ENCODE measurements at places on chromosomes 5 and 9. TPM values are rescaled to one million over a fixed set of nuclear protein-coding genes. Genes with fewer than 3 reads are reported as not detected.

GRCh38 chr9:5479994-5480694 lies 29.8 kb downstream of the CD274 start:
- H3K4me1 ChIP-seq, result peaks cover 11% of the 10 kb centered on the region
- no peak overlapping the region for H3K27ac ChIP-seq
- no peaks in the 10 kb centered on the region for H3K27me3 ChIP-seq
- H3K36me3 ChIP-seq, result no peaks in the 10 kb centered on the region
- no peak for DNase-seq

DNA sequence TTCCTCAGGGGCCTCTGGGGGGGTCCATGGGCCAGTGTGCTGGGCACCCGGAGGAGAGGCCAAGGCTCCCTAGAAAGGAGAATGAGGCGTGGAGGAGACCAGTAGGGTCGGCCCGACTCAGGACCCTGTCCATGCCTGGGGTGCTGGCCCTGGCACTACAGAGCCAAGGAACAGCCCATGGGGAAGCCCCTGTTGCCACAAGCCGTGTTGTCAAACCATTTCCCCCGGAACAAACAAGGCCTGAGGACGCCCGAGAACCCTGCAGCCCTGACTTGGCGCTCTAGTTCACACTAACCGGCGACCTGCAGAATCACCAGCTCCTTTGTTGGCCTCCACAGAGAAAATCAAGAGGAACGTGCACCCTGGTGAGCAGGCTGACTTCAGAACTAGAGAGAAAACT lies 41.6 kb upstream of the SLC12A7 start:
- H3K4me3 ChIP-seq, result no peak overlapping the region
- no peaks in the 10 kb centered on the region for H3K4me1 ChIP-seq
- no peak for DNase-seq
- no peaks in the 10 kb centered on the region for H3K36me3 ChIP-seq

GRCh38 chr9:95008151-95008771 lies 281.8 kb downstream of the AOPEP start:
- H3K4me3 ChIP-seq, result peak overlapping the region; percentile 47
- no peak for DNase-seq
- peak overlapping the region; percentile 47 for H3K27ac ChIP-seq
- H3K4me1 ChIP-seq, result peaks cover 40% of the 10 kb centered on the region

DNA sequence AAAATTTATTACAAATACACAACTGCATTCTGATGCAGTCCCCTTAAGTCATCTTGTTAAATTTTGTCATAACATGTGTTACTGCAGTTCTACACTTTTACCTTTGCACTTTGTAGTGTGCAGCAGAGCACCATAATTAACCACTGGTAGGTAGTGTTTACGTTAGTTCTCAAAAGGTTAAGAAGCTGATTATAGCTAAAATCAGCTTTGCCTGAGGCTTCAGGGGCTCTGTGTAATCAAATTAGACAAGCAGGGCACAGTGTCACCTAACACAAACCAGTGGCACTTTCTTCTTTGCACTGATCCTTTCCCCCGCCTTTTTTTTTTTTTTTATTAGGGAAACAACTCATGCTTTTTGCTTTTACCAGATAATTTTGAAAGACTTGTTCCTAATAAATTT lies 26.1 kb downstream of the POU5F2 start:
- no peaks in the 10 kb centered on the region for H3K36me3 ChIP-seq
- H3K4me3 ChIP-seq, result no peak overlapping the region

- no peak overlapping the region for H3K4me3 ChIP-seq
- no peaks in the 10 kb centered on the region for H3K4me1 ChIP-seq
- no peaks in the 10 kb centered on the region for H3K36me3 ChIP-seq
- no peak for DNase-seq
- H3K27me3 ChIP-seq, result no peaks in the 10 kb centered on the region
Measured at GRCh38 chr5:60333005-60333571, 366.9 kb downstream of the DEPDC1B start.

DNA sequence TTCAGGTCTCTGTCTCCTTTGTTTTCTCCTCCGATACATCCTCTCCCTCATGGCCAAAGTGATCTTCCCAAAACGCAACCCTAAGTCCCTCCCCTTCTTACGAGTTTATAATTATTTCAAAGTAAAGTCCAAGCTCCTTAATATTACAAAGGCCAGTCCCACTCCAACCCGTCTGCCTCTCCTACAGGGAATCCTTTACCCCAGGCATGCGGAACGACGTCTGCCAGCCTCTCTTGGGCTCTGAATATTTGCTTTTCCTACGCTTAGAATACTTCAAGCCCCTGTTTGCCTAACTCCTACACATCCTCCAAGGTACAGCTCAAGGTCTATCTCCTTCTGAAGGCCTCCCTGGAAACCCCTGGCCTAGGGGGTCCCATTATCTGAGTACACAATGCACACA lies 246.4 kb downstream of the SLIT3 start:
- DNase-seq, result no peak
- no peak overlapping the region for H3K4me3 ChIP-seq
- peaks cover 2% of the 10 kb centered on the region for H3K27me3 ChIP-seq
- no peaks in the 10 kb centered on the region for H3K36me3 ChIP-seq
- no peaks in the 10 kb centered on the region for H3K4me1 ChIP-seq

DNA sequence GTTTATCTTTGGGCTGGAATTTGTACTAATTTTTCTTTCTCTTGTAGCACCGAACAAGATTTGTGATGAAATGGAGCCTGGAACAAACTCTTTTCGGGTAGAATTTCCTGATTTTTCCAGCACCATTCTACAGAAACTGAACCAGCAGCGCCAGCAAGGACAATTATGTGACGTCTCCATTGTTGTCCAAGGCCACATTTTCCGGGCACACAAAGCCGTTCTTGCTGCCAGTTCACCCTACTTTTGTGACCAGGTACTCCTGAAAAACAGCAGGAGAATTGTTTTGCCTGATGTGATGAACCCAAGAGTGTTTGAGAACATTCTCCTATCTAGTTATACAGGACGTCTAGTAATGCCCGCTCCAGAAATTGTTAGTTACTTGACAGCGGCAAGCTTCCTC lies 27.6 kb downstream of the ZBTB43 start:
- no peak for DNase-seq
- H3K4me3 ChIP-seq, result no peak overlapping the region
- peaks cover 42% of the 10 kb centered on the region for H3K36me3 ChIP-seq

DNA sequence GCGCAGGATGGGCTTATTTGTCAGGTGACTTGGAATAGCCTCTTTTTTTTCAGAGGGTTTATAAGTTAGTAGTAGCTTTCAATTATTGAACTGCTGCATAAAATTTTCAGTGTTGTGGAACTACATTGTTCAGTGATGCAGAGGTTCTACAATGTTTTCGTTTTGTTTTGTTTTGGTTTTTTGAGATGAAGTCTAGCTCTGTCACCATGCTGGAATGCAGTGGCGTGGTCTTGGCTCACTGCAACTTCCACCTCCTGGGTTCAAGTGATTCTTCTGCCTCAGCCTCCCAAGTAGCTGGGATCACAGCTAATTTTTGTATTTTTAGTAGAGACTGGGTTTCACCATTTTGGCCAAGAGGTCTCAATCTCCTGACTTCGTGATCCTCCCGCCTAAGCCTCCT lies 22.0 kb downstream of the NUP188 start:
- no peak for DNase-seq
- peaks cover 63% of the 10 kb centered on the region for H3K36me3 ChIP-seq
- H3K4me3 ChIP-seq, result no peak overlapping the region
- no peaks in the 10 kb centered on the region for H3K4me1 ChIP-seq
- no peaks in the 10 kb centered on the region for H3K27me3 ChIP-seq
- H3K27ac ChIP-seq, result no peak overlapping the region

DNA sequence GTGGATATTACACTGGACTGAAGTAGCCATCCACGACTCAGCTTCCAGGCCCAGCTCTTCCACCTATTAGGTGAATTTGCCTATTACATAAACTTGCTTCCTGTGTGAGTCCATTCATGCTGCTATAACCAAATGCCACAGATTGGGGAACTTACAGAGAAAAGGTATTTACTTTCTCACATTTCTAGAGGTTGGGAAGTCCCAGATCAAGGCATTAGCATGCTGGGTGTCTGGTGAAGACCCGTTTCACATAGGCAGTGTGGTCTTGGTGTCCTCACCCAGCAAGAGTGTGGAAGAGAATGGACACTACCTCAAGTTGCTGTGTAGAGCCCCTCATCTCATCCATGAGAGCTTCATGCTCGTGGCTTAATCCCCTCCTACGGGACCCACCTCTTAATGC lies 282.6 kb downstream of the IRX1 start:
- H3K4me3 ChIP-seq, result no peak overlapping the region
- no peaks in the 10 kb centered on the region for H3K36me3 ChIP-seq
- no peaks in the 10 kb centered on the region for H3K4me1 ChIP-seq
- H3K27ac ChIP-seq, result no peak overlapping the region
- H3K27me3 ChIP-seq, result no peaks in the 10 kb centered on the region
- DNase-seq, result no peak

The FAM221B gene
- total RNA-seq, result not detected

The ICE1 gene
- total RNA-seq, result 33.9 TPM

The RNF183 gene
- not detected for total RNA-seq

The NEURL1B gene
- 0.37 TPM for total RNA-seq

The MOB3B gene
- total RNA-seq, result 0.94 TPM

The NR4A3 gene
- total RNA-seq, result 169 TPM

The KLF4 gene
- total RNA-seq, result 1.4 TPM

The NFIB gene
- total RNA-seq, result not detected

All from activated T-helper 2 cell treated with anti-CD3 and anti-CD28 coated beads, Interferon-gamma antibody, Interleukin-2, Interleukin-4, amounts not matched to agents 10 μg/mL and 5 μg/mL and 100 μg/mL, durations not matched to agents 14 hours and 24 hours and 36 hours (primary cell).